NCI-H510A treated with DMSO at 0.1 percent for 48 hours (cell line): ENCODE measurements at places on chromosomes 13 and 19.

DNA sequence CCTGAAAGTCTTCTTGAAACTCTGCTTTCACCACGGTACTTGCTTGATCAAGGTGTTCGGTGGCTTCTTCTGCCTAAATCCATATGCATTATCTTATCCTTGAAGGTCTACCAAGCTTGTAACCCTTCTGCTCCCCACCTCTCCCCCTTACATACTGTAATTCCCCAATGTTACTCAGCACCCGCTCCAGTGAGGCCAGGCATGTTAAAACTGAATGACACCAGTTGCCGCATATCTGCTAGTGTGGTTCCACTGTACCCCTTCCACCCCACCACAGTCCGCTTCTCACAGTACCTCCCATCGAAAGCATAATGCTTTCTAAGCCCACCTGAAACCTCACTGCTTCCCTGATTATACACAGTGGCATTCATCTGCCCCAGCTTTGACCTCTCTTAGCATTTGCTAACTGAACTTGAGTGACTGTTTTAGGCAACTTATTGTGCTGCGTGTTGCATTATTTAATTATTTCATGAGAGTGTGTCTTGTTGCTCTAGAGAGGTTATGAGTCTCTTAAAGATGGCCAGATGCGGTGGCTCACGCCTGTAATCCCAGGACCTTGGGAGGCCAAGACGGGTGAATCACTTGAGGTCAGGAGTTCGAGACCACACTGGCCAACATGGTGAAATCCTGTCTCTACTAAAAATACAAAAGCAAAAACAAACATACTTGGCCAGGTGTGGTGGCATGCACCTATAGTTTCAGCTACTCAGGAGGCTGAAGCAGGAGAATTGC lies 87.6 kb upstream of the MBNL2 start:
- no peak for DNase-seq

GRCh38 chr13:71015021-71015420 lies 852.0 kb downstream of the DACH1 start:
- no peak for DNase-seq

GRCh38 chr13:35866801-35867200 lies 264.4 kb downstream of the DCLK1 start:
- DNase-seq = no peak

GRCh38 chr13:90882551-90882950 lies 464.9 kb upstream of the MIR17HG start:
- DNase-seq = no peak

GRCh38 chr13:106212386-106213010 lies 323.0 kb downstream of the EFNB2 start:
- DNase-seq = no peak

GRCh38 chr19:57566396-57567265 lies 7.0 kb upstream of the ZNF550 start:
- no peak for DNase-seq

DNA sequence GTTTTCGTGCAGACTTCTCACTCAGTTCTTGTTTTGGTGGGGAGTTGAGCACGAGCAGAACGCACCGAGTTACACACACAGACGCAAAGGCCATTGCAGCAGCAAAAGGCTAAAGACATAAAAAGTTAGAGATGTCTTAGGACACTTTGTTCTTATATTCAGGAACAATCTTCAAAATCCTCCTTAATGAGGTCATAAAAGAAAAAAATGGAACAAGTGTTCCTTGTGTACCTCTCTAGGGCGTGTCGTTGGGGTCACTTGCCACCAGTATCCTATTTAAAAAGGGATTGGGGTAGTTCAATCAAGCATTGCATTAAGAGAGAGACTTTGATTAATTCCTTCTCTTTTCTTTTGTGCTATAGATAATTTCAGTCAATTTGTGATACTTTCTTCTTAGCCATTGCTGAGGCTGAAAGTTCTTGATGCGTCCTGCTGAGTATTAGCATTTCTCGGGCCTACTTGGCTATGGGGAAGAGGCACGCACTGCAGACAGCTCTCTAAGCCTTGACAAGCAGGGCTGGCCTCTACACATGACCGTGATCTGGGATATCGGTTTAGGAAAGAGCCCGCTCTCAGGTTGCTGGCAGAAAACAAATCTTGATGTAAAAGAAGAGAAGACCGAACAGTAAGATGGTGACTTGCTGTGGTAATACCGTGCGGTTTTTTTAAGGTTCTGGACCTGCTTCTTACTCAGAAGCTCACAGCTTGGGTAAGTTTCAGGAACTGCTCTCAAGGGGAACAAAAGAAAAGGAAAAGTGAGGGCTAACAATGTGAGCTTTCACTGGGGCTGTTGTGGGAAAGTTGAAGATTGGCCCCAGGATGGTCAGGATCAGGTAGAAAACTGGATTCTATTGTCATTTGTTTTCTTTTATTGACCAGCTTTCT lies 223.6 kb downstream of the TM9SF2 start:
- DNase-seq = no peak

DNA sequence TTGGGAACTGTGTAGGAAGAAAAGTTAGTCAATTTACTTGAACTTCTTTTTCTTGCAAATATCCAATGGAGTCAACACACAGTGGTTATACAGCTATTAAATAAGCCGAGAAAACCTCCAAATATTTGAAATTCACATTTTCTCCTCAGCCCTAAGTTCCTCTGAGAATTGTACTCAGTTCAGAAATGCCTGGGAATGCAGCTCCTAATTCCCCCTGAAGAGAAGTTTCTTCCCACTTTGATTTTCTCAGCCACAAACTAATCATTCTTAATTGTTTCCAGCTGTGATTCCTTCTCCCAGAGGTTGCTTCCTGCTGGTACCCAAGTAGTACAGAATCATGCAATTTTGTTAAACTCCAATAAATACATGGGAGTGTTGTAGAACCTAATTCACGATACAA lies 246.1 kb upstream of the MIR17HG start:
- DNase-seq = no peak

- DNase-seq = no peak
These were observed 24.6 kb downstream of the MPHOSPH8 start for GRCh38 chr13:19657872-19658591.

- no peak for DNase-seq
These were observed 177.6 kb downstream of the SHISA2 start for GRCh38 chr13:25874064-25874737.

- DNase-seq = no peak
These were observed 118.8 kb downstream of the CDK8 start for GRCh38 chr13:26372747-26373146.

DNA sequence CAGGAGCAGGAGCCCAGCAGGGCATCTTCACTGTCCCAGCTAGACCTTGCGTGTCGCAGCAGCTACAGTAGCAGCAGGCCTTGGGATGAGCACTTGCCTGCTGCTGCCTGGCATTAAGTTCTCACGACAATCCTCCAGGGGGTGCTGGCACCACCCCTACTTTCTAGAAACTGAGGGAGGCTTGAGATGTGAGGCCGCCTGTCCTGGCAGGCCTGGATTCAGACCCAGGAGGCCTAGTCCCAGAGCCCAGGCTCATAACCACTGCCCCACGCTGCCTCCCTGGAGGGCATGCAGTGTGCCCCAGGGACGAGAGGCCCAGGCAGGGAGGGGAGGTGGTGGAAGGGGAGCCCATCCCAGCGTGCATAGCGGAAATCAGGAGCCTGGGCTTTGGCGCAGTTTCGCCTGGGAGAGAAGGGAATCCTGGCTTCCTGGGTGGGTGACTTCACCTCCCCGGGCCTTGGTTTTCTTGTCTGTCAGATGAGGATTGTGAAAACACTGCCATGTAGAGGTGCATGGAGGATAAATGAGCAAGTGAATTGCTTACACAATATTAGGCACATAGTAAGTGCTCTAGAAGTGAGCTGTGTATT lies 26.1 kb downstream of the PPP5C start:
- peak; percentile 19 for DNase-seq

DNA sequence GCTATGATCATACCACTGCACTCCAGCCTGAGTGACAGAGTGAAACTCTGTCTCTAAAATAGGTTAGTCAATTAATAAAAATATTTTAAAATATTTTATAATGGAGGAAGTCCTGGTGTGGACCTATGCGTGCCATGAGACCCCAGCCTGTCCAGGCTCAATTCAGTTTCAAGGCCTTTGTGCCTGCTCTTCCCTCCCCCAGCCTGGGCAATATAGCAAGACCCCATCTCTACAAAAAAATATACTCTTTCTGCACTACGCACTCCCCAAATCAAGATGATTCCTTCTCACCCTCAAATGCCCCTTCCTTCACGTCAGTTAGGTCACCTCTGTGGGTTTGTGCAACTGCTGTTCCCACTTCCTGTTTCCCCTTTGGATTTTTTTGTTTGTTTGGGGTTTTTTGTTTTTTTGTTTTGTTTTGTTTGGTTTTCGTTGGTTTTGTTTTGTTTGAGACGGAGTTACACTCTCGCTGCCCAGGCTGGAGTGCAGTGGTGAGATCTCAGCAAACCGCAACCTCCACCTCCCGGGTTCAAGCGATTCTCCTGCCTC lies 1.4 kb upstream of the HSH2D start:
- DNase-seq = no peak

DNA sequence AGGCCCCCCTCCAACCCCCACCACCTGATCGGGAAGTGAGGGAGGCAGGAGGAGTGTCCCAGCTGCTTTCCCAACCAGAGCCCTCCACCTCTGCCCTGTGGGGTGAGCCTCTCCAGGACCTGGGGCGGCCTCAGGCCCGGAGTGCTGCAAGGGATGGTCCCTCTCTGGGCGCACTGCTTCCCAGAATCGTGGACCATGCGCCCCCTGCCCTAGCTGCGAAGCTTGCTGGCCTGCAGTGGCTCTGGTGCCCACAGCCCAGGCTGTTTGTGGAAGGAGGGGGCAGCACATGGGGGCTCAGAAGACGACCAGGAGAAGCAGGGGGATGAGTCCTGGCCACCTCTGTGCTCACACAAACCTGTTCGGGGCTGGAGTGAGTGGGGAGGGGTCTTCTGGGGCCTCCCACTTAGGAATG lies 33.6 kb downstream of the CEBPG start:
- no peak for DNase-seq

DNA sequence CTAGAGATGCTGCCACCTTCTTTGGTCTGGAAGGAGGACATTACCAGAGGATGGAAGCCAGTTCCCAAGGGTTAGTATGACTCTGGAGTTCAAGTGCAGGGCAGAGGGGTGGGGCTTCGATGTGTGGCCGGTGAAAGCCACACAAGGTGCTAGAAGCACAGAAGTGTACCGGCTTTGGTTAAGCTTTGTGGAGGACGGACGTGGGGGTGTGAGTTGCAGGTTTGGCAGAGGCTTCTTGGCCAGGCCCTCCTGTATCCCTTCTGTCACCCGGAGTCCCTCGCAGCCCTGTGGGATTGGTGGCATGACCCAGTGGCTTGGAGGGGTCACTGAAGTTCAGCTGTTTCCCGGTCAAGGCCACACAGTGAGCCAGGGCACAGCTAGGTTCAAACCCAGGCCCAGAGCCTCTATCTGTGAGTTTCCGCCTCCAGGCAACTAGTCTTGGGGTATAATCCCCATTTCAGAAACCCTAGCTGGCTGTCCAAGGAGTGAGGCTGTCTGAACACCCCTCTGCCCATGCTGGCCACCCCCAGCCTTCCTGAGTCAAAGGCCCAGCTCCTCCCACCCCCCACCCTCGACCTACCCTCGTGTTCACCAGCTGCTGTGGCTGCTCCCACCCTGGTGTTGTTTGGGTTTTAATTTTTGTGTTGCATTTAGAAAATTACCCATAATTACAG lies 4.6 kb upstream of the SSBP4 start:
- DNase-seq = no peak

DNA sequence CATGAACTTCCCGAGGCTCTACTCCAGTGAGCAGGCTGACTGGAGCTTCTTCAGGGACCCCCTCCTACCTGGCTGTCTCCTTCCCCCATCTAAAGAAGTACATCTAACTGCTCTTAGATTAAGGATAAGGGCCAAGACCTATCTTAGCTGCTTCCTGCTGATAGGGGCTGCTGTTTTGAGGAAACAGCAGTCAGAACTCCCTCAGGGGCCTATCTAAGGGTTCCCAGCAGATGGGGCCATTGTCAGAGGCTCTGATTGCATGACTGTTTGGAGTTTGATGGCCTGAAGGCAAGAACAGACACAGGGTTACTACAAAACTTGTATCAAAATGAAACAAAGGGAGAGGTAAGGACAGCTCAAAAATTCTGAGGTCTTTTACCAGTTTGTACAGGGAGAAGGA lies 2636.9 kb upstream of the PCDH20 start:
- DNase-seq = no peak

DNA sequence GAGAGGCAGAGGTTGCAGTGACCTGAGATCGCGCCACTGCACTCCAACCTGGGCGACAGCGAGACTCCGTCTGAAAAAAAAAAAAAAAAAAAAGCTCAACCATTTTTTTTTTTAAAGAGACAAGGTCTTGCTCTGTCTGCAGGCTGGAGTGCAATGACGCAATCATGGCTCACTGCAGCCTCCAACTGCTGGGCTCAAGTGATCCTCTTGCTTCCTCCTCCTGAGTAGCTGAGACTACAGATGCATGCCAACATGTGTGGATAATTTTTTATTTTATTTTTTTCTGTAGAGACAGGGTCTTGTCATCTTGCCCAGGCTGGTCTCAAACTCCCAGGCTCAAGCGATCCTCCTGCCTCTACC lies 10.3 kb downstream of the EHD2 start:
- no peak for DNase-seq

- DNase-seq = no peak
These were observed 2471.5 kb downstream of the PCDH9 start for GRCh38 chr13:64758521-64759244.

DNA sequence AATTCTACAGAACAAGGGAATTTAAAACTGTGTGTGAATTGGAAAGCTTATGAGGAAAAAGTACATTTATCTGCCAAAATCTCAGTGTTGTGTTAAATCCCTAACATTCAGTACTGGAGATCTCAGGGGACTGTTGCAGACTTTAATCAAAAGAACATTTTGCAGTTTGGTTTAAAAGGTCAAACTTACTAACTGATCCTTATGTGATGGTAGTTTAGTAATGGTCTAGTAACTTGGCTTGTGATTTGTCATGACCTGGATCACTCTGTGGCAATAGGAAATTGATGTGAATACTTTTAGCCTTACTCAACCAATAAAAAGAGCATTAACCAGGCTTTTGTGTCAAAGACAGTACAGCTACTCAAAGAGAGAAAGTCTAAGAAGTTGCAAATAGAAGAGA lies 862.1 kb upstream of the MIR17HG start:
- DNase-seq = no peak

GRCh38 chr19:7871437-7872305 lies 2.5 kb downstream of the PRR36 start:
- DNase-seq = no peak

- no peak for DNase-seq
These were observed 260.9 kb downstream of the MTUS2 start for GRCh38 chr13:29081036-29081435.

DNA sequence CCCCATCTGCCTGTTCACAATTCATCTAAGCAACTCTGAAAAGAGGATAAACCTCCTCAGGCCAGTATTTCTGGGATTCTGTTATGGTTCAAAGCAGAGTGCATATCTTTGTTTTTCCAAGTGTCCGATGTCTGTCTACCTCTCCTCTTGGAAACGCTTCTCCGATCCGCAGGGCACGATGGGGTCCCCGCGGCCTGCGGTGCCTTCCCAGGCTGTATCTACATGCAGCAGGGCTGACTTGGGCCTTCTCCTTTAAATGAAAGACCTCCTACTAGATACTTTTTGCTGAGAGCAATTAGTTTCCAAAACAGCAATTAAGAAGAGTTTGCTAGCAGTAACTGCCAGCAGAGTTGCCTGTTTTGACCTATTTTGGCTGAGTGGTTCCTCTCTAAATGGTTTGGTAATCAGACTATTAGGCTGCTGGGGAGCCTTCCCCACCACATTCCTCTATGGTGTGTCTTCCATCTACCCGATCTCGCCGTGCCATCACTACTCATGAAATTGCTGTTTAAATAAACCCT lies 23.5 kb downstream of the COL4A2 start:
- DNase-seq = no peak

GRCh38 chr19:42529248-42529764 lies 1.0 kb upstream of the CEACAM1 start:
- DNase-seq = no peak
